ENCODE measurements at places on chromosomes 6 and 20. TPM values are rescaled to one million over a fixed set of nuclear protein-coding genes. Genes with fewer than 3 reads are reported as not detected.

GRCh38 chr6:7137335-7138045 lies 29.7 kb downstream of the RREB1 start:
- peak overlapping the region; percentile 95 for H3K27ac ChIP-seq
- DNase-seq, result no peak
- H3K4me3 ChIP-seq, result peak overlapping the region; percentile 25
- H3K4me1 ChIP-seq, result peaks cover 62% of the 10 kb centered on the region
- H3K27me3 ChIP-seq, result no peaks in the 10 kb centered on the region
- H3K36me3 ChIP-seq, result no peaks in the 10 kb centered on the region

- H3K36me3 ChIP-seq, result no peaks in the 10 kb centered on the region
- peaks cover 28% of the 10 kb centered on the region for H3K27me3 ChIP-seq
- H3K4me1 ChIP-seq, result peaks cover 32% of the 10 kb centered on the region
- no peak overlapping the region for H3K27ac ChIP-seq
Observed at GRCh38 chr6:1527073-1527457, 82.7 kb upstream of the FOXC1 start.

DNA sequence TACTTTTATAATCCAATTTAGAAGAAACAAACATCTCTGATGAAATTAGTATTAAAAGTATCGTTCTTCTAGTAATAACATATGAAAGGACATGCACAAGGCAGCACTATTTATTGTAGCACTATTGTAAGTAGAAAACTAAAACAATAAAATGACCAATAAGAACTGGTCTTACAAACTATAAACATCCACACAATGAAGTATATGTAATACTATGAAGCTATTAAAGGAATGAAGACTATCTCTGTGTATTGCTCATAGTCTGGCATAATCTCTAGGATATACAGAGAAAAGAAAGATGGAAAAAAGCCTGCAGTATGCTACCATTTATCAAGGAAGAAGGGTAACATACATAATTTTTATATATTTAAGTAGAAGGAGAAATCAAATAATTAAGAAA lies 16.7 kb downstream of the LCA5 start:
- no peak overlapping the region for H3K4me3 ChIP-seq
- no peak for DNase-seq
- H3K36me3 ChIP-seq, result no peaks in the 10 kb centered on the region
- no peak overlapping the region for H3K27ac ChIP-seq

ENPP5 gene
- 3.8 TPM for total RNA-seq

GRCh38 chr6:113149511-113149910 lies 707.6 kb upstream of the MARCKS start:
- no peaks in the 10 kb centered on the region for H3K27me3 ChIP-seq
- no peak for DNase-seq
- H3K36me3 ChIP-seq, result no peaks in the 10 kb centered on the region
- no peak overlapping the region for H3K27ac ChIP-seq
- no peak overlapping the region for H3K4me3 ChIP-seq

C6orf15 gene
- total RNA-seq, result not detected

Measured in esophagus muscularis mucosa (tissue), 4 donors.